ENCODE measurements at places on chromosomes 2 and 18. TPM values are rescaled to one million over a fixed set of nuclear protein-coding genes. Genes with fewer than 3 reads are reported as not detected.

DNA sequence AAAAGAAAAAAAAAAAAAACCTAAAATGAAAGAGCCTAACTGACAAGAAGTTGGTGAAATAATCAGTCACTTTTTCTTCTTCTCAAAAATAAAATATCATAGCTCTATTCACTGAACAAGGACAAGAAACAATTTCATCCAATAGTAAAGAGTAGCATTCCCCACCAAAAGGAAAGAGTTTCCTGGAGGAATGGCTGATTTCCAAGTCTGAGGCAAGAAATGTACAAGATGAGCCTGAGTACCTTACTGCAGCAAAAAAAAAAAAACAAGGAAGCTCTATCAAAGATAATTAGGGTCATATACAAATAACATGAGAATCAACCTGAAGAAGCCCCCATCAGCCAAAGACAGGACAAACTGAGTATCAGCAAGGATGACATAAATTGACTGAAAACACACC is 11.5 kb downstream of the ROCK1 start:
- DNase-seq: no peak
- H3K27ac ChIP-seq: no peak overlapping the region
- no peaks in the 10 kb centered on the region for H3K27me3 ChIP-seq
- H3K4me3 ChIP-seq: no peak overlapping the region

DNA sequence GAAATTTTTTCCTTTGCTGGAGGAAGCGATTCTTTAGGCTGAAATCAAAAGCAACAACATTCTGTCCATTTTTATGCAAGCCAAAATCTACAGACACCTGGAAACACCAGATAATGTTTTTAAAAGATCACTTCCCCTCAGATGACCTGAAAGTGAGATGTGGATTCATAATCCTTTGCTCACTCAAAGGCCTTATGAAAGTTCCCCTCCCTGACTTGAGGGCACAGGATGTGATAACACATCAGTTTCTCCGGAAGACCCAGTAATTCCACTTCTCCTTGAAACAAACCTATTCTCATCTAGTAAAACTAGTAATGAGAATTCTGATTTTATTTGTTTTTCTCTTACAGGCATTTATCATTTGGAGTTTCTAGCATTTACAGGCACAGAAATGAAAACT is 218.3 kb upstream of the RND3 start:
- H3K27ac ChIP-seq: no peak overlapping the region
- no peaks in the 10 kb centered on the region for H3K4me1 ChIP-seq

DNA sequence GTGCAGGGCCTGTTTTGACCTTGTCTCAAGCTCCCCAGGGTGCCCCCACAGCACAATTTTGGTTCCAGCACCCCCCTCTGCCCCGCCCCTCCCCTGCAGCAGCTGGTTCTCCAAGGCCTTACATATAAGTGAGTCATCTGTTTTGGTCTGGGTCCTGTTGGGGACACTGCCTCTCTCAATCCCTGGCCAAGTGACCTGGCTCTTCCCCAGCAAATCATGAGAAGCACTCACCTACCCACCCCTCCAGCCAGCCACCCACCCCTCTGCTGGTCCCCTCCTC is 90.5 kb downstream of the INHBB start:
- H3K27me3 ChIP-seq: no peaks in the 10 kb centered on the region
- no peaks in the 10 kb centered on the region for H3K4me1 ChIP-seq
- no peak overlapping the region for H3K4me3 ChIP-seq
- no peaks in the 10 kb centered on the region for H3K36me3 ChIP-seq

DNA sequence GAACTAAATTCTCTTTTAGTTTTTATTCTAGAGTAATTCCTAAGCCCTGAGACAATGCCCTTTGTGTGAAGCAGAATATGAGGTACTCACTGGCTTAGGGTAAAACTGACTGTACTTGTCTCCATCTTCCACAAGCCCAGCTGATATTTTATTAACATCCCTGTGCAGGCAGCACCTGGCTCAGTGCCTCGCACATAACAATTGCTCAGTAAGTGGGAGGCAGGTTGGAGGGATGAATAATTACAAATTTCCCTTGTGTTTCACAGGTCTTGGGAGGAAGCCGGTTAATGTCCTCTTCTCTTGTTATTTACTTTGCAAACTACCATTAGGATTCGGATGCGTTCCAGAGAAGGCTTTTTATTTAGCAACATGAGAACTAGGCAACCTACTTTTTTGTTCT is 249.8 kb upstream of the FSHR start:
- no peak overlapping the region for H3K27ac ChIP-seq
- no peaks in the 10 kb centered on the region for H3K36me3 ChIP-seq
- H3K27me3 ChIP-seq: no peaks in the 10 kb centered on the region
- H3K4me3 ChIP-seq: no peak overlapping the region

The WNT10A gene
- total RNA-seq: 1.0 TPM

Data from upper lobe of left lung (tissue), 6 donors.